ENCODE measurements at places on chromosomes 12 and 14. TPM values are rescaled to one million over a fixed set of nuclear protein-coding genes. Genes with fewer than 3 reads are reported as not detected.

Gene SETD1B
- total RNA-seq = 6.1 TPM

Gene RASSF8
- total RNA-seq = 128 TPM

Gene RHOJ
- total RNA-seq = 7.4 TPM

Gene RABGGTA
- 21.2 TPM for total RNA-seq

Gene KIF5A
- 0.72 TPM for total RNA-seq

Gene C12orf56
- not detected for total RNA-seq

Gene TROAP
- 11.3 TPM for total RNA-seq

Gene TEAD4
- total RNA-seq = 18.9 TPM

Gene FAM234B
- 5.6 TPM for total RNA-seq

Gene ZC3H10
- 5.9 TPM for total RNA-seq

Gene FGF23
- total RNA-seq = not detected

Gene GLIPR1L1
- not detected for total RNA-seq

Gene DACT1
- 13.6 TPM for total RNA-seq

Gene CLEC2A
- total RNA-seq = not detected
